SJSA1 (cell line): ENCODE measurements at places on chromosomes 2 and 18. TPM values are rescaled to one million over a fixed set of nuclear protein-coding genes. Genes with fewer than 3 reads are reported as not detected.

Gene AP1S3
- 6.4 and 7.2 TPM in 2 replicates for total RNA-seq

- H3K27ac ChIP-seq, result no peak overlapping the region
- H3K36me3 ChIP-seq, result no peaks in the 10 kb centered on the region
These were observed 45.5 kb upstream of the LDAH start for GRCh38 chr2:20868377-20868776.

- no peaks in the 10 kb centered on the region for H3K4me1 ChIP-seq
- DNase-seq, result no peak
- no peaks in the 10 kb centered on the region for H3K36me3 ChIP-seq
- H3K27me3 ChIP-seq, result no peaks in the 10 kb centered on the region
- no peak overlapping the region for H3K27ac ChIP-seq
These were observed 474.0 kb upstream of the MEIS1 start for GRCh38 chr2:65960953-65961352.

GRCh38 chr2:233363744-233364235 is 9.5 kb downstream of the DGKD start:
- H3K27me3 ChIP-seq, result no peaks in the 10 kb centered on the region
- H3K36me3 ChIP-seq, result peaks cover 6% of the 10 kb centered on the region; the same call in 1 of the 2 replicates
- no peaks in the 10 kb centered on the region for H3K4me1 ChIP-seq
- H3K27ac ChIP-seq, result no peak overlapping the region
- no peak overlapping the region for H3K4me3 ChIP-seq
- DNase-seq, result no peak

- no peaks in the 10 kb centered on the region for H3K4me1 ChIP-seq
- no peaks in the 10 kb centered on the region for H3K36me3 ChIP-seq
- DNase-seq, result no peak
- H3K4me3 ChIP-seq, result no peak overlapping the region
These were observed 118.2 kb upstream of the SEC11C start for GRCh38 chr18:59021500-59021899.
